ENCODE measurements at places on chromosomes 11 and 22. TPM values are rescaled to one million over a fixed set of nuclear protein-coding genes. Genes with fewer than 3 reads are reported as not detected.

The FOLH1 gene
- 0.85 TPM for total RNA-seq

The AGBL2 gene
- total RNA-seq = 0.09 TPM

The CAPRIN1 gene
- 193 TPM for total RNA-seq

The TMPRSS4 gene
- total RNA-seq = not detected

The C22orf23 gene
- total RNA-seq = 0.27 TPM

The SYT8 gene
- total RNA-seq = 0.09 TPM

The EEF1G gene
- 1,726 TPM for total RNA-seq

The POLDIP3 gene
- 26.1 TPM for total RNA-seq

The CYTH4 gene
- total RNA-seq = 0.09 TPM

The LYVE1 gene
- total RNA-seq = 0.54 TPM

The OR5B2 gene
- not detected for total RNA-seq

The PKP3 gene
- 0.09 TPM for total RNA-seq

The VPREB1 gene
- total RNA-seq = not detected

The ENDOD1 gene
- 27.6 TPM for total RNA-seq

The RPS3 gene
- total RNA-seq = 4,193 TPM

The NLRP6 gene
- not detected for total RNA-seq

The C1QTNF5 gene
- 65.6 TPM for total RNA-seq

The OR51B5 gene
- total RNA-seq = not detected

The ZNF70 gene
- total RNA-seq = 1.9 TPM

The SFI1 gene
- 20.7 TPM for total RNA-seq

The PHF5A gene
- 84.1 TPM for total RNA-seq

The FGF4 gene
- total RNA-seq = not detected

The CCDC88B gene
- total RNA-seq = 1.3 TPM

The ZP1 gene
- total RNA-seq = not detected

The CARD10 gene
- 52.6 TPM for total RNA-seq

The ISX gene
- not detected for total RNA-seq

The LRRC32 gene
- 20.5 TPM for total RNA-seq

The BRSK2 gene
- 0.18 TPM for total RNA-seq

The BCL2L13 gene
- total RNA-seq = 56.5 TPM

The PUS3 gene
- total RNA-seq = 12.9 TPM

The SLC5A1 gene
- total RNA-seq = not detected

The RTN4RL2 gene
- under 0.01 TPM for total RNA-seq

The B4GALNT4 gene
- total RNA-seq = 2.5 TPM

The ART1 gene
- not detected for total RNA-seq

The C11orf65 gene
- total RNA-seq = 0.38 TPM

The SCGB1D2 gene
- total RNA-seq = not detected
